ENCODE measurements at places on chromosomes 1 and 21.

- no peak for DNase-seq
Measured at GRCh38 chr1:234833118-234833517, 223.1 kb upstream of the IRF2BP2 start.

- no peak for DNase-seq
Measured at GRCh38 chr1:27648602-27649305, 13.8 kb upstream of the FGR start.

DNA sequence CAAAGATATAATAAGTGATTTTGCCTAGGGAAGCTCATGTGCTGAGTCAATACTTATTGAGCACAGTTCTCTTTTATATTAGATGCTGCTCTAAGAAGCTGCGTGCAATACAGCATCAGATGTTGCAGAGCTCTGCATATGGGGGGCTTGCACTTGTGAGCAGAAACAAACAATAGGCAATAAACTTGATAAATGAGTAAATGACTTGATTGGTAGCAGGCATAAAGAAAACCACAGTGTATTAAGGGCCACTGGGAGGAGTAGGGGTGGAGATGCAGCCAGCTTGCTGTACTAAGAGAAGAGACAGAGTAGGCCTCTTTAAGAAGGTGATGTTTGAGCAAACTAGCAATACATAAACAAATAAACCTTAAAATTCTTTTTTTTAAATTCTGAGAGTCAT is 598.5 kb upstream of the ADAMTS5 start:
- DNase-seq, result no peak

- DNase-seq, result no peak
Measured at GRCh38 chr1:212437179-212437798, 4.6 kb downstream of the NENF start.

DNA sequence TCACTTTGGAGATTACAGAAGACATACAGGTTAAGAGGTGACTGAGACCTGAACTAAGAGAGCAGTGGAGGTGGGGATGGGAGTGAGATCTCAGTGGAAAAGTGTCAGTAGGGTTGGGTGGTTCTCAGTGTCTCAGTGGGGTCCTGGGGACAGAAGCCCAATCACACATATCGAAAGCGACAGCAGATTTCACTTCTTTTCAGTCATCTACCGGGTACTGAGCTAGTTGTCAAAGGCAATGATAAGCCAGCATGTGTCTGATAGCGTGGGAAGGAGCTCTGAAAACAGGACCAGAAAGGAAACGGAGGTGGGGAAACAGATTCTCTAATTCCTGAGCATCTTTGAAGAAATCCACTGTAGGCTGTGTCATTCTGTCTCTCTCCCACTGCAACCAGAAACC is 59.5 kb downstream of the RHOU start:
- DNase-seq, result no peak

DNA sequence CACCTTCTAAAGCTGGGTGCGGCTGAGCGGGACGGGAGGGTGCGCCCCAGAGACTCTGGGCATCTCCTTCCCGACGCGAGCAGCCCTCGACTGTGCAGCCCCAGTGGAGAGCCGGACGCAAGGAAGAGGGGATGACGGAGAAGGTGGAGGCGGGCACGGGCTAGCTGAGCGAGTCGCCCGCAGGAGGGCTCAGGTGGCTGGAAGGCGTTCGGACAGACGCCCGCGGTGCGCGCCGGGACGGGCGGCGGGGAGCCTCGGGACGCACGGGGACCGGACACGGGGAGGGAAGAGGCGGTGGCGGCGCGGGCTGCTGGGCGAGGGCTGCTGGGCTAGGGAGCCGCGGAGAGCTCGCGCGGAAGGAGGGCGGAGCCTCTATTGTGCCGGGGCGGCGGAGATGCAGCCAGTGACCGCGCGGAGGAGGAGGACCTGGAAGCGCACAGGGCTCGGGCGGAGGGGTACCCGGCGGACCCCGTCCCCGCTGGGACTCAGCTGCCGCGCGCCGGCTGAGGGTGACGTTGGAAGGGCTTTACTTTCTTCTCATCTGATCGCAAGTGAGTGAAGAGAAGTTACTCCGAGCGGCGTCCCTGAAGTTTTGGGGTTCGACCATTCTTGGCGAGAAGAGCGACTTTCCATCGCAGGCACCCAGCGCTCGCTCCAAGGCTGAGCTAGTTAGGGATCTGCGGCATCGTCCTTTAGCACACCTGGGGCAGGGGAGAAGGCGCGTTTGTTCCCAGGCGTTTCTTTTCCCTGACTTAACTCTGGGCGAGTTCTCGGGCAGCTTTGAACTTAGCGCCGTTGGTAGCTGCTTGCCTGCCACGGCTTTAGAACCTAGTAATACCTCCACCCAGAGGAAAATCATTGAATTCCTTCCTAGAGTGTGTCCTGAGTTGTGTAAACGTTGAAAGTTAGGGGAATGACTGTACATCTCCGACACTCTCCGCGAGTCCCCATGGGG is at the start of gene OLFML2B:
OLFML2B (minus strand) TSS at position 323 of the 955 bp plus-strand sequence. CDS start 439 bp downstream, outside the sequence.
- peak; percentile 51 for DNase-seq
